ENCODE measurements at places on chromosomes 5 and 9.

DNA sequence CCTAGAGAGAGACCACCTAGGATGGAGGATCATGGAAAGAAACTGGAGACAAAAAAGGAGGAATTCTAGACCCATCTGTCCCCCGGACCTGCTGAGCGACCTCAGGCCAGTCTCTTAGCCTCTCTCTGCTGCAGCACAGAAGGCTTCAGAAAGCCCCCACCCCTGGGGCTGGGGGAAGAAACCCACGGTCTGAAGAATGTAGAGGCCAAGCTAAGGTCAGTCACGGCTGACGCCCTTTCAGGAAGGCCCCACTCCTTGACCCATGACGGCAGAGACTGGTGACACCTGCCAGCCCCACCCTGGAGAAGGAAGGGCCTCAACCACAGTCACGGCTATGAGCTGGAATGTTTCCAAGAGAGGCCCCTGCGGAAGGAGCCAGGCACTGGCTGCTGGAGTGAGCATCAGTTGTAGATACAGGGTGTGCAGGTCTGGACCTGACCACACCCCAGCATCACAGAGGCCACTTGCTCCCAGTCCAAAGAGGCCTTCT, 120.5 kb upstream of the BOD1 start:
- DNase-seq, result no peak

GRCh38 chr9:121048175-121048574, 1.9 kb downstream of the C5 start:
- DNase-seq, result no peak

GRCh38 chr9:31065691-31066090, 1318.8 kb upstream of the ACO1 start:
- DNase-seq, result no peak

DNA sequence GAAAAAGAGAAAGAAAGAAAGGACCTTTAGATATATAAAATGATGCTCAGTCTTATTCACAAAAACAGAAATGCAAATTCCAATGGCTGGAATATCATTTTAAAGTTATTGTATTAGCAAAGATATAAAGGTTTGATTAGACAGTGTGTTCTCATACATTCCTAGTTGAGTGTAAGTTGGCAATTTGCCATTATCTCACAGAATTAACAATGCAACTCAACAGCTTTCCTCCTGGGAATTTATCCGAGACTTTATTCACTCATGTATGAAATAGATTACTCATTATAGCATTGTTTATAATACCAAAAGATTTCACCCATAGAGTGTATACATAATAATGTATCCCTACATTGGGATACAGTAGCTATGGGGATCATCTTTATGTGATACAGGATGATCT, 27.1 kb upstream of the MLLT3 start:
- no peak for DNase-seq

DNA sequence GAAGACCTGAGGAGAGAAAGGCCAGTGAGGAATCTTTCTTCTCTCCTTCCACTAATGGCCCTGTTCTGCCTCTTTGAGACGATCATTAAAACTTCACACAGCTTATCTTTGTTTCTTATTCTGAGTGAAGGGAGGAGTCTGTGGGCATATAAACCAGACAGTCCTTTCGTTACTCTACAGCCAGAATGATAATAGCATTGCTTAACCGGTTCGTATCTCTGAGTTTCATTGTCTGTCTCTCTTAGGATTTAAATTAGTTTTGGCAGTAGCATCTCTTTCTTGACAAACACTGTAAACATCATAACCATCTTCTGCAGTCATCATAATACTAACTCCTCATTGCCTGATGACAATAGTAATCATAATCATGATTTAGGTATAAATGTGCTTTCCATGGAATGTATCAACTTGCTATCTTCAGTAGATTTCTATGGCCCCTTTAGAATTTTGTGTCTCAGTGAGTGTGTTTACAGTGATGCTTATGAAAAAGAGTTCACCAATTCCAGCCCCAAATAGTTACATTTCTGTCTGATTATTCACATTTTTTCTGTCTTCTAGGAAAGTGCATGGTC, 618.8 kb upstream of the KLF4 start:
- no peak for DNase-seq

DNA sequence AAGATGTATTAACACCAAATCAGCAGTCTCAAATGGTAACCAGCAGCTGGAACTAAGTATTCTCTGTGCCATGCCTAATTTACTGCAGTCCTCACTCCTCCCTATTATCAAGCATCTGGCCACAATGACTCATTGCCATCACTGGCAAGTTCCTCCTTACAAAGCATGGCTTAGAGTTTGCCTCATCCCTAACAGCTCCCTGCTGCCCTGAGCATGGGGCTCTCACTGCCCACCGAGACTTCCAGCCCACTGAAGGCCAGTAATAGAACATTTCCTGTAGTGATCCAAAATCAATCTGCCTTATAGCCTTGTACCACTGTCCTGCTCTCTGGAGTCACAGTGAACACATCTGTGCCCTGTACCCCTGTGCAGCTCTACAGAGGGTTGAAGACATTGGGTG, 211.9 kb upstream of the TRIM32 start:
- DNase-seq, result peak; percentile 56

- no peak for DNase-seq
These were observed 29.3 kb downstream of the SEMA5A start for GRCh38 chr5:9516591-9516990.

DNA sequence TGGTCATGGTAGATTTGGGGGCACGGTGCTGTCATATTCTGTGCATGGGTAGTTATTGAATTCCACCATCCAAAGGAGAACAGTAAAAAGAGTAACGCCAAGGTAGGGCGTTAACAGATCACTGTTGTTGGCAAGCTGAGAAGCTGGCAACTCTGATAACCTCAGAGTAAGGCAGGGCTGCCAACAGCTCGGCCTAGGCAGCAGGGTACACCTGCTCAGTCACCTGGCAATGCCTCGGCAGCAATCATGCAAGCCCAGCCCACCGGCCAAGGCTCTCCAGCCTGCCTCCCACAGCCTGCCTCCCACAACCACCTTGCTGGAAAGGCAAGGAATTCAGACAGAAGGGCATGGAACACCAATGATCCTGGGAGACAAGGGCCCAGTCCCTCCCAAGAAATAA, 63.9 kb downstream of the KLHL3 start:
- DNase-seq, result no peak
